ENCODE measurements at places on chromosomes 4 and X. TPM values are rescaled to one million over a fixed set of nuclear protein-coding genes. Genes with fewer than 3 reads are reported as not detected.
A peak's percentile ranks its signal among the peaks of the same experiment; 100 is the strongest.

- DNase-seq: no peak
- no peaks in the 10 kb centered on the region for H3K36me3 ChIP-seq
- no peak overlapping the region for H3K4me3 ChIP-seq
These were observed 36.6 kb upstream of the PTPN13 start for GRCh38 chr4:86557526-86557925.

- H3K4me3 ChIP-seq: no peak overlapping the region
- no peaks in the 10 kb centered on the region for H3K36me3 ChIP-seq
- H3K27me3 ChIP-seq: no peaks in the 10 kb centered on the region
- no peaks in the 10 kb centered on the region for H3K4me1 ChIP-seq
- no peak overlapping the region for H3K27ac ChIP-seq
These were observed 307.4 kb upstream of the SMIM31 start for GRCh38 chr4:164446516-164446915.

DNA sequence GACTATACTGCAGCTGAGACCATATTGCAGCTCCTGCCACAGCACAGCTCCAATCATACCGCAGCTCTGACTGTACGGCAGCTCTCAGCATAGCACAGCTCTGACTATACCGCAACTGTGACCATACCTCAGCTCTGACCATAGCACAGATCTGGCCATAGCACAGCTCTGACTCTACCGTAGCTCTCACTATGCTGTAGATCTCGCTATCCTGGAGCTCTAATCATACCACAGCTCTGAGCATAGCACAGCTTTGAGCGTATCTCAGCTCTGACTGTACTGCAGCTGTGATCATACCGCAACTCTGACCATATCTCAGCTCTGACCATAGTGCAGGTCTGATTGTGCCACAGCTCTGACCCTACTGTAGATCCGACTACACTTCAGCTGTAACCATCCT, 139.2 kb downstream of the ASMT start:
- H3K36me3 ChIP-seq: no peaks in the 10 kb centered on the region
- no peaks in the 10 kb centered on the region for H3K4me1 ChIP-seq
- DNase-seq: no peak
- H3K27ac ChIP-seq: no peak overlapping the region

DNA sequence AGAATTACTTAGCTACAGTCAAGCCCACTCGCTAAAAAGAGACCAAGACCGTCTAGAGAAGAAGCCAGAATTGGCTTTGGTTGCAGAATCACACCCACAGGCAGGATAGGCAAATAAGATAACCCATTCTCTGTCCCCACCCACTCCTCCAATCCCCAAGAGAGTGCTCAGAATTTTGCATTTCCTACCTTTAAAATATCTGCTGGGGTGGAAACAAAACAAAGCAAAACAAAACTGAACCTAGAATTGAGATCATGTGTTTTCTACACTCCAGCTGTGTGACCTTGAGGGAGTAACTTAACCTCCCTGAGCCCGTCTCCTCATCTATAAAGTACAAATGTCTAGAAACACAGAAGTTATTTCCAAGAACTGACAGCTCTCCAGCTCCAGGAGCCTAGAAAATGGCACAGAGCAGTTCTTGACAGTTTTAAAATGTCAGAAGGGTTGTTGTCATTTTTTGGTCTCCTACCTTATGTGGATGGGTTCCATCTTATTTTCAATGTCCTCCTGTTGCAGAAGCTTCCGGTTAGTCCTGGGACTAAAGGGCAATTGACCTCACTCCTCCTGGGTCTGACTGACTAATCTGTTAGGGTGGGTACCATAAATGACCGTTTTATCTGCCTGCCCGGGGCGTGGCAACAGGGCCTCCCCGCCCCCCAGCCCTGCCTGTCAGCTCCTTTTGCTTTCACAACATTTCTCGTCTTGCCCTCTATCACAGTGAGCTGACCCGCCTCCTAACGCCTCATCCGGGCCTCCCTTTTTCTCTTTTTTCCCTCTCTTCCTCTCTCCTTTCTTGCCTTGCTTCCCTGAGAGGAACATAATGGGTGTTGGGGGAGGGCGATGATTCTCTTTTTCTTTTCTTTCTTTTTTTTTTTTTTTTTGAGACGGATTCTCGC, 114.0 kb downstream of the RBM47 start:
- no peak for DNase-seq
- no peaks in the 10 kb centered on the region for H3K27me3 ChIP-seq
- no peak overlapping the region for H3K4me3 ChIP-seq
- H3K36me3 ChIP-seq: no peaks in the 10 kb centered on the region
- peak overlapping the region; percentile 89 for H3K27ac ChIP-seq

DNA sequence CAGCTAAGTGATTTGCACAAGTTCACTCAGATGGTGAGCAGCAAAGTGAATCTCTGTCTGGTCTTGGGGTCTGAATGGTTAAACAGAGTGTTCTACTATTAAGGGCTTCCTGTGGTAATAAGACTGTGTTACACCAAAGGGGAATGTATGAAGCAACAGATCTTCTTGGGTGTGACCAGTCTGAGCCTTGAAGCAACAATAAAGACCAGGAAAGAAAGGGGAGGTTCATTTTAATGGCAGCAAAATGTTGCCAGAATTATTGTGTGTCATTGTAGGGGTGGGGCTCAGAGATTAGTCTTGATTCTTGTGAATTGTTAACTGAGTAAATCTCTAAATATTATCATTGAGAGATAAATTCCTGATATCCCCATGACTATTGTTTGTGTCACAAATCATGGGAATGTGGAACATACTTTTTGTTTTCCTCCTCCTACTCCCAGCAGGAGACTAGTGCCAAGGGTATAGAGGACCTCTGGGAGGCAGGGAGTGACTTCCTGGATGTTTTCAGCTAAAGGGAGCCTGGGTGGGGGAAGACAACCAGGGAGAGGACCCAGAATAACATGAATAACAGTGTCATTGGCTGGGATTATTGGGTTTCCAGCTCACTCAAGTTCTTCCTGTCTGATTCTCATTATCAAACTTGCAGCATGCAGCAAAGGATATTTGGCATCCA, 141.4 kb upstream of the PAK3 start:
- no peaks in the 10 kb centered on the region for H3K4me1 ChIP-seq
- no peak for DNase-seq
- H3K27ac ChIP-seq: no peak overlapping the region

DNA sequence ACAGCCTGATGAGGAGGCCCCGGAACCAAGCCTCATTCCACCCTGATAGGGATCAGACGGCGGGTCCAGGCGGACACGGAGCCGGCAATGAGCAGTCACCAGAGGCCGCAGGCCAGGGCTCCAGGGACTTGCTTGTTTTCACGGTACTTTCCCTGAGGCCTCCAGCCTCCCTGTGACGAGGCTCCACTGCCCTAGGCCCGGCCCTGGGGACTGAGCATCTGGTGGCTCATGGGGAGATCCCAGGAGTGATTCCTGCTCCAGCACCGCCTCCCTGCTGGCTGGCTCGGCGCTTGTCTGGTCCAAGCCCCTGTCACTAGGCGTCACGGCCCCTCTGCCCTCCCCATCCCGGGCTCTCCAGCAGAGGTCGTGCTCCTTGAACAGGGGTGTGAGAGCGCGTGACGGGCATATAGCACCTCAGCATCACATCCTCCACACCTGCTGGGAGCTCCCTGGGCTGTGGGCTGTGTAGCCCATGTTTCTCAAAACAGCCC, 14.1 kb downstream of the HTRA3 start:
- H3K36me3 ChIP-seq: no peaks in the 10 kb centered on the region
- no peaks in the 10 kb centered on the region for H3K27me3 ChIP-seq
- DNase-seq: no peak
- no peaks in the 10 kb centered on the region for H3K4me1 ChIP-seq
- H3K4me3 ChIP-seq: no peak overlapping the region

GRCh38 chr4:155975511-155975910, 21.8 kb upstream of the CTSO start:
- H3K4me3 ChIP-seq: no peak overlapping the region
- DNase-seq: no peak
- H3K27me3 ChIP-seq: no peaks in the 10 kb centered on the region
- no peaks in the 10 kb centered on the region for H3K36me3 ChIP-seq

GRCh38 chr4:182221987-182222386, 21.2 kb upstream of the TENM3 start:
- H3K27me3 ChIP-seq: no peaks in the 10 kb centered on the region
- H3K27ac ChIP-seq: no peak overlapping the region
- H3K4me3 ChIP-seq: no peak overlapping the region

DNA sequence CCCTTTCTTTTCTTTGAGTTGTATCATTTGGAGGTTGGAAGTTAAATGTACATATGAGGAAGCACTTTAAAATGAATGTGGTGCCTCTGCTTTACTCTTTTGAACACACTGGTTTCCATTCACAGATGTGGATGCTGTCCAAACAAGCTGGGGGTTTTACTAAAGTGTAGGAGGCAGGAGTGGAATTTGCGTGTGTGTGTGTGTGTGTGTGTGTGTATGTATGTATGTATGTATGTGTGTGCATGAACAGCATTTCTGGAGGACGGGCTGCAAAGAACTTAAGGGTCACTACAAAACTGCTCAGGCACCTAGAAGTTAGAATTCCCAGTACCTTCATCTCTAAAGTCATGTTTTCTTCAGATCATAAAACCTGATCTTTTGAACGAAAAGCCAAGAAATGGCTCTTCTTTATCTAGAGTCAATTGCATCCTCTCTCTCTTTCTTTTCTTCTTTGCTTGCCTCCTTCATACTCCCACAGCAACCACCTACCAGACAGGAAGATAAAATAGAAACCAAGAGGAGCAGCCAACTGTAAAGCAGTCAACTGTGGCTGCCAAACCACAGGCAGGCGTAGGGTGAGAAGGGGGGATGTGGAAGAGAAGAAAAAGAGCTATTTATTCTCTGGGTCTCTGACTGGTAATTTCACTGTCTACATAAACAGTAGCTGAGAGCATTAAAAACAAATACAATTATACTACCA, 177.0 kb upstream of the RASGEF1B start:
- H3K27me3 ChIP-seq: no peaks in the 10 kb centered on the region
- no peak overlapping the region for H3K27ac ChIP-seq
- DNase-seq: peak; percentile 64
- no peak overlapping the region for H3K4me3 ChIP-seq
- peaks cover 34% of the 10 kb centered on the region for H3K4me1 ChIP-seq

DNA sequence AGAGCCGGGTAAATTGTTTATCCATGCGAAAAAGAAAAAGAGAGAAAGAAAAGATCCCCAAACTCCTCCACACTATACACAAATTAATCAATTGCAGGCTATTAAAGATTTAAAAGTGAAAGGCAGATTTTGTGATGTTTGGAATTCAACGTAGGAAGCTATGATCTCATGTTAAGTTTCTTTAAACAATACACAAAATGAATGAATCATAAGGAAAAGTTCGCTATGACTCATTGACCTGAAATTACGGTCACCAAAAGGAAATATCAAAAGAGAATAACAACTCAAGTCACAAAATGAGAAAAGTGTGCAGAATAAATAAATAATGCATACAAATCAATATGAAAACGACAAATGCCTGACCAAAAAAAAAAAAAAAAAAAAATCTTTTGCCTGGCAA, 28.6 kb downstream of the CLNK start:
- H3K27ac ChIP-seq: no peak overlapping the region
- H3K36me3 ChIP-seq: no peaks in the 10 kb centered on the region
- DNase-seq: no peak
- H3K4me1 ChIP-seq: no peaks in the 10 kb centered on the region
- H3K27me3 ChIP-seq: no peaks in the 10 kb centered on the region

DNA sequence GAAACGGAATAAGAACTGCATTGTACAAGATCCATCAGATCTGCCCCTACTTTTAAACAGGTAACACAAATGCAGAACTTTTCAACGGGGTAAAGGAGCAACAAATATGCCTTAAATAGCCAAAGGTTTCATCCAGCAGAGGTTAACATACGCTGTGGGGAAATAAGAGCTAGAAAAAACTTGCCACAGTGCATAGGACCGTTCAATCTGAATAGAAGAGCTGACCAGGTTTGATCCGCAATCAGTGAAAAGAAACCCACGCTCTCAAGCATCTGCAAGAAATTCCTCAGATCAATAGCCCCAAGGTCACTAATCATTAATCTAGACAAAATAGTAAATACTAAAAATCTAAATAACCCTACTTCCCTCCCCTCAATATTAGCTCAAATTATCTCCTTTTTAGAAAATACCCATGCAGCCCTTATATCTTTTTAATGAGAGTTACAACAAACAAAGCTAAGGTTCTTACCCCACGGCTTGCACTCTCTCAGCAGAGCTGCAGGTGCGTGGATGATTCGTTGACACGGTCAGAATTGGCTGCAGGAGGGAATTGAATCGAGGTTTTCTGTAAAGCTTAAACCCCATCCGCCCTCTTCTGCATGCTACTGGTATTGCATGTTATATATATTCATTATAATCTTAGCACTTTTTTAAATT, at the start of gene TLR10:
TLR10 (minus strand) TSS at position 539 of the 657 bp plus-strand sequence. CDS start 7,400 bp downstream, outside the sequence.
- no peak within 1 kb of the TSS for H3K4me3 ChIP-seq
- no peaks in the 10 kb centered on the region for H3K27me3 ChIP-seq
- H3K27ac ChIP-seq: no peak within 1 kb of the TSS
- no peaks in the 10 kb centered on the region for H3K4me1 ChIP-seq
- DNase-seq: peak; percentile 47

DNA sequence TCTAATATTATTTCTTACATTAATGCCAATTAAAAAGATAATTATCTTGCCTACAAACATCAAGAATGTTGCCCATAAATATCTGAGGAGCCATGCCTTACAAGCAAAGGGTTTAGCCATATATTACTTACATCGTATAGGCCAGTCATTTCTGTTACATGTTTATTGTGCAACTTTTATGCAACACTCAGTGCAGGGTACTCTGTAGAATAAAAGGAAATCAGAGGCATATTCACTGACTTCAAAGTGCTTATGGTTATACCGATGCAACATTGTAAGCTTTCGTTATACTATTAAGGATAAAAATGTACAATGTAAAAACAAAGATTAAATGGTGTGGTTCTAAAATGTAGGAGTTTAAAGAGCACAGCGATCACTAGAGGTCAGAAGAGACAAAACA, 315.9 kb downstream of the PCDH10 start:
- DNase-seq: no peak
- H3K27ac ChIP-seq: no peak overlapping the region
- no peaks in the 10 kb centered on the region for H3K27me3 ChIP-seq

- no peaks in the 10 kb centered on the region for H3K36me3 ChIP-seq
- no peak overlapping the region for H3K4me3 ChIP-seq
- no peaks in the 10 kb centered on the region for H3K4me1 ChIP-seq
- DNase-seq: peak; percentile 6
- H3K27ac ChIP-seq: no peak overlapping the region
- no peaks in the 10 kb centered on the region for H3K27me3 ChIP-seq
These were observed 43.7 kb downstream of the TMPRSS11E start for GRCh38 chr4:68490826-68491457.

TECRL gene
- total RNA-seq: not detected

HTN1 gene
- not detected for total RNA-seq

NKX3-2 gene
- 0.81 TPM for total RNA-seq

PFKFB1 gene
- 0.56 TPM for total RNA-seq

PTCHD1 gene
- total RNA-seq: 0.92 TPM

RS1 gene
- not detected for total RNA-seq
